ENCODE measurements at places on chromosomes 5 and 9.

DNA sequence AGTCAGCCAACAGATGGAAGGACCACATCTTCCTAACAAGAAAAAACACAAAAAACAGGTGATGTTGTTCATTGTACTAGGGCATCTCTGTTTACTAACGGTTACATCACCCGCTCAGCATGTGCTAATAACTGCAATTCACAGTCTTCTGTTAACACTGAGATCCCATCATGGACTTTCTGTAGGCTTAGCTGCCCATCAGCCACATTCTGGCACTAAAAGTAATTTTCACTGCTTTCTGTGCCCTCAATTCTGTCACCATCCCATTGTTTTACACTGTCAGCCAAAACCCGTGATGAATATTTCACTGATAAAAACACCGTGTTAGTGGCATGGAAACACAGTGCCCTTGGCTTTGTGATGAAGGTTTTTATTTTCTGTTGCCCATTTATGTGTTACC is 64.6 kb downstream of the CAST start:
- H3K4me3 ChIP-seq = no peak overlapping the region
- no peak overlapping the region for H3K27ac ChIP-seq
- H3K36me3 ChIP-seq = peaks cover 33% of the 10 kb centered on the region
- DNase-seq = no peak

DNA sequence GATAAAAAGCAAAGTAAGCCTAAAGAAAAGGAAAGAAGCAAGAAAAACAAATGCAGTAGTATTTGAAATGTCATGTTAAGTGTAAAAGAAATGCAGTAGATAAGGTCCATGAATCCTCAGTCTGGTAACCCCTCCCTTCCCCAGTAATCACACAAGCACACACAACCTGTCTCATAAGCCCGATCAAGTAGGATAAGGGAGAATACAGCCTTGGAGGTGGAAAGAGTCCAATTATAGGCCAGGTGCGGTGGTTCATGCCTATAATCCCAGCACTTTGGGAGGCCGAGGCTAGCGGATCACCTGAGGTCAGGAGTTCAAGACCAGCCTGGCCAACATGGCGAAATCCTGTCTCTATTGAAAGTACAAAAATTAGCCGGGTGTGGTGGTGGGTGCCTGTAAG is 117.9 kb downstream of the GADD45G start:
- peaks cover 32% of the 10 kb centered on the region for H3K36me3 ChIP-seq
- no peak for DNase-seq
- H3K27ac ChIP-seq = no peak overlapping the region
- no peak overlapping the region for H3K4me3 ChIP-seq

- no peaks in the 10 kb centered on the region for H3K36me3 ChIP-seq
- H3K4me1 ChIP-seq = peaks cover 26% of the 10 kb centered on the region
- no peak for DNase-seq
- H3K4me3 ChIP-seq = no peak overlapping the region
Measured at GRCh38 chr9:109910671-109911518, 130.9 kb downstream of the PALM2AKAP2 start.

DNA sequence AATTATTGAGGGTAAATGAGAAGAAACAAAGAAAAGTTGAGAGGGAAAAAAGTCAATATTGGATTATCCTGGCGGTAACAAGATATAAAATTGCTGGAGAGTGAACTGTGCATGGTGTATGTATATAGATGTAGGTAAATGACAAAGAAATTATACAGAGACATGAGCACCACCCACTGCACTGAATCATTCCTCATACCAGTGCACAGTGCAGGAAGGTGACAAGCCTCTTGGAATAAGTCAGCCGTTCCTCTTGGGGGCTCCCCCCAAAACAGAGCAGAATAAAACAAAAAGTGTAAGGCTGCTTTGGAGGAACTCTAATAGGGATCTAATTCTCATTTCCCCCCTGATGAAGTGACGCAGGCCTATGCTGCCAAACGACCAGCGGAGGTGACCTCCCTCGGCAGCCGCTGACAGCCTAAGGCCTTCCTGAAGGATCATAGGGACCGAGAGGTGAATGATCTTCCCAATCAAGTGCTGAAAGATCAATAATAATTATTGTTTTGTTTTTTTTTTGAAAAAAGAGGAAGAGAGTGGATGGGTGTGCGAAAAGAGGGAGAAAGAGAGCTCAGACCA is 245.0 kb downstream of the PSAT1 start:
- no peak overlapping the region for H3K27ac ChIP-seq
- H3K36me3 ChIP-seq = no peaks in the 10 kb centered on the region
- no peak overlapping the region for H3K4me3 ChIP-seq
- no peak for DNase-seq

GRCh38 chr5:98513380-98513779 is 260.1 kb upstream of the RGMB start:
- H3K36me3 ChIP-seq = no peaks in the 10 kb centered on the region
- no peak for DNase-seq
- no peak overlapping the region for H3K4me3 ChIP-seq
- H3K27me3 ChIP-seq = no peaks in the 10 kb centered on the region

DNA sequence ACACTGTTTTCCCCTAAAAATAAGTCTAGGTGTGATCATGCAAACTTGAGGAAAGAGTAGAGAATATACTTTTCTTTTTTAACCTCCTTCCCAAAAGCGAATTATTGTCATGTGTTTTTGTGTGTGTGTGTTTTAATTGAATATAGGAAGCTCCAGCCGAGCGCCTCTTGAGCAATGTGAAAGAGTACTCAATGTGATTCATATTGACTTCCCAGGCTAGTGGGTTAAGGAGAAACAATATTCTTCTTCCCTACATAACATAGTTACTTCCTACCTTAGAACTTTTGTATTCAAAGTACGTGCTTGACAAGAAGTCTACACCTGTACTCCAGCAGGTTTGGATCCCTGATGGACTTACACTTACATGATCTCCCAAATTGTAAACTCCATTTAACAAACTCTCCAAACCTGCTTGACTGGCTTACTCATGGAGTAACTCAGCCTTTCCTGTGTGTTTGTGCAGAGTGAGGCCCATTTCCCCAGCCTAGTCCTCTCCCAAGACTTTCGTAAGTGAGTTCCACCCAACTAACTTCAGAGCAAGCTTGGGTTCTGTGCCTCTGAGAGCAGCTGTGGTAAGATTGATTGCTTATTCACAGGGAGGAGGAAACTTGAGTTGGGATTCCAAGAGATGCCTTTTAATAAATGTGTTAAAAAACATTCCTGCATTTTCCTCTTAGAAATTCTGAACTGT is 9.3 kb downstream of the SLC28A3 start:
- no peaks in the 10 kb centered on the region for H3K4me1 ChIP-seq
- peaks cover 10% of the 10 kb centered on the region for H3K27me3 ChIP-seq
- no peak overlapping the region for H3K4me3 ChIP-seq
- DNase-seq = no peak

DNA sequence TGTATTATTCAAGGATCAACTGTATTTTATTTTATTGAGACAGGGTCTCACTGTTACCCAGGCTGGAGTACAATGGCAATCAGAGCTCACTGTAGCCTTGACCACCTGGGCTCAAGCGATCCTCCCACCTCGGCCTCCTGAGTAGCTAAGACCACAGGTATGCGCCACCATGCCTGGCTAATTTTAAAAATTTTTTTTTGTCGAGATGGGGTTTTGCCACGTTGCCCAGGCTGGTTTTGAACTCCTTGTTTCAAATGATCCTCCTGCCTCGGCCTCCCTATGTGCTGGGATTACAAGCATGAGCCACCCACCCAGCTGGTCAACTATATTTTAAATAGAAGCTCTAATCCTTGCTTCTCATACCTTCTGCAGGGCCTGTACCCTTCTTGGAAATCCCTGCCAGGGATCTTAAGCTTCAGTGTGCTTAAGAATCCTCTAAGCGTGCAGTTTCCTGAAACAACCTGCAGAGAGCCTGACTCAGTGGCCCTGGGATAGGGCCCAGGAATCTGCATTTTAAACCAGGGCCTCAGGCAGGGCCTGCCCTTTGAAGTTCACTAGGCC is 2.9 kb downstream of the AKNA start:
- H3K4me3 ChIP-seq = peak overlapping the region; percentile 99
- peaks cover 66% of the 10 kb centered on the region for H3K4me1 ChIP-seq
- peaks cover 84% of the 10 kb centered on the region for H3K36me3 ChIP-seq
- no peak for DNase-seq

DNA sequence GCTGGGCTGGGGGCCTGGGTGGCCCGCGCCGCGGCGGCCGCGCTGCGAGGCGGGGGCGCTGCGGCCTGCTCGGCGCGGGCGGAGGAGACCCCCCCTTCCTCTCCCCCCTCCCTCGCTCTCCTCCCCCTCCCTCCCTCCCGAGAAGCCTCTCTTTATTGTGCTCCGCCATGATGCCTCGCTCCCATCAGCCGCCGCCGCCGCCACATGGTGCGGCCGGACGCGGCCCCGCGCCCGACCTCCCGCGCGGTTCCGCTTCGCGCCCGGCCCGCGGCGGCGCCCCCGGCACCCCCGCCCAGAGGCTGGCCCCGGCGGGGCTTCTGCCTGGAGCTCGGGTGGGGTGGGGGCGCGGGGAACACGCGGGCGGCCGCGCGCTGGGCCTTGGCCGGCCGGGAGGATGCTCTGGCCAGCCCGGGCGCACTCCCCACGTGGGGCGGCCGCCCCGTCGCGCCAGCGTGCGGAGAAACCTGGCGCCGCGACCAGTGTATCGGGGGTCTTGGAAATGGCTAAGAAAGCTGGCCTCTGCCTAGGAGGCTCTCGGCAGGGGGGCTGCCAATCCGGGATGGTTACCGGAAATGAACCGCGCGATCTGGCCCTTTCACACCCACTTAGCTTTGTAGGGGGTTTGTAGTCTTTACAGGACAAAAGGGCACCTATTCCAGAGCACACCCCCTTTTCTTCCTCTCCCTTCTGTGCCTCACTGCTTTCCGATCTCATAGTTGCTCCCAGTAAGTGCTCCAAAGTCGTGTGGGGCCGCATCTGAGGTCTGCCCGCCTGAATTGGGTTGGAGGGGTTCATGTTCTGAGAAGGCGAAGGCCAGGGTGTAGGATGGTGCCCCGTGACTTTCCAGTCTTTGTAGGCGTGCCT is 1.0 kb downstream of the SET start:
- peak overlapping the region; percentile 98 for H3K27ac ChIP-seq
- peaks cover 46% of the 10 kb centered on the region for H3K36me3 ChIP-seq
- peak overlapping the region; percentile 100 for H3K4me3 ChIP-seq
- H3K4me1 ChIP-seq = peaks cover 42% of the 10 kb centered on the region
- peak; percentile 39 for DNase-seq
- H3K27me3 ChIP-seq = no peaks in the 10 kb centered on the region

DNA sequence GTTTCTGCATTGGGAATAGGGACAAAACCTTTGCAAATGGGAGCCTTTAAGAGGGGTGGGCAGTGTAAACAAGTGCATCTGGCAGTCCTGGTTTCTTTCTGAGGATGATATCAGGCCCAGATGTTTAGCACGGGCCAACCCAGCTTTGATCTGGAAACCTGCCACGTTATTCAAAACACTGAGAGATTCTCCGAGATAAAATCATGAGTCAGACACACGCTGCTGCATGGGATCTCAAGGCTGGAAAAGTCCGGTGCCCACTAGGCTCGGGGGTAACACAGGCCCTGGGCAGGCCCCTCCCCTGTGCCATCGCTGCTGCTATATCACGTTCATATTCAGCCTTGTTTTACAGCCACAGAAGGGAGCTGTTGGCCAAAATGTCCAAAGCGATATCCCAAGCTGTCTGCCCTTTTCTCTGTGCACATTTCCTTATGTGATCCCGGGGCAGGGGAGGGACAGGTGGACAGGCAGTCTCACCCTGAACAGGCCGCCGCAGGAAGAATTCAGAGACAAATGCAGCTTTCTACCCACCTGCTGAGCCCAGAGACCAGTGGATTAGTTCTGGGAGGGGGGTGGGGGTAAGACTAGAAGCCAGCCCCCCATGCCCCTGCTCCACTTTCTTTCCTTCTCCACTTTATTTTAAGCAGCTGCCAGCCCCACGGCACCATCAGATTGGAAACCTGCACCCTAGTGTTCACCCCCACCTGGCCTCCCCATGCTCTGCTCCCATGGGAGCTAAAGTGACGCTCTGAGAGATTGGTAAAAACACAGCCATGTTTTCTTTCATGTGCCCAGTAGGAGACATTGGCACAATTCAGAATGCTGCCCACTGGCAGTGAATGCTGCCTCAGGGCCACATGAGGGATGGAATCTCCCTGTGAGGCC is 63.1 kb downstream of the TMOD1 start:
- no peak for DNase-seq
- peaks cover 2% of the 10 kb centered on the region for H3K4me1 ChIP-seq
- H3K4me3 ChIP-seq = no peak overlapping the region
- H3K27me3 ChIP-seq = peaks cover 11% of the 10 kb centered on the region
- H3K27ac ChIP-seq = no peak overlapping the region

GRCh38 chr9:91751922-91752321 is 198.1 kb downstream of the ROR2 start:
- no peak overlapping the region for H3K27ac ChIP-seq
- no peaks in the 10 kb centered on the region for H3K4me1 ChIP-seq
- DNase-seq = no peak

GRCh38 chr9:74497748-74498620 is 849 bp downstream of the RORB start:
- DNase-seq = peak; percentile 12
- peaks cover 34% of the 10 kb centered on the region for H3K4me1 ChIP-seq
- H3K4me3 ChIP-seq = peak overlapping the region; percentile 86
- no peak overlapping the region for H3K27ac ChIP-seq

DNA sequence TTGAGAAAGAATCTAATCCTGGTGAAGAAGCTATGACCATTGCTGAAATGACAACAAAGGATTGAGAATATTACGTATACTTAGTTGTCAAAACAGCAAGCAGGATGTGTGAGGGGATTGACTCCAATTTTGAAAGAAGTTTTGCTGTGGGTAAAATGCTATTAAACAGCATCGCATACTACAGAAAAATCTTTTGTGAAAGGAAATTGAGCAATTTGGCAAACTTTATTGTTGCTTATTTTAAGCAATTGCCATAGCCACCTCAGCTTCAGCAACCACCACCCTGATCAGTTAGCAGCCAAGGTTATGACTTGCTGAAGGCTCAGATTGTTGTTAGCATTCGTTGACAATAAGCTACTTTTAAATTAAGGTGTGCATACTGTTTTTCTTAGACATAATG is 22.5 kb upstream of the ARL14EPL start:
- H3K27ac ChIP-seq = no peak overlapping the region
- H3K27me3 ChIP-seq = peaks cover 9% of the 10 kb centered on the region
- no peaks in the 10 kb centered on the region for H3K36me3 ChIP-seq
- H3K4me1 ChIP-seq = no peaks in the 10 kb centered on the region
- no peak overlapping the region for H3K4me3 ChIP-seq
- no peak for DNase-seq

DNA sequence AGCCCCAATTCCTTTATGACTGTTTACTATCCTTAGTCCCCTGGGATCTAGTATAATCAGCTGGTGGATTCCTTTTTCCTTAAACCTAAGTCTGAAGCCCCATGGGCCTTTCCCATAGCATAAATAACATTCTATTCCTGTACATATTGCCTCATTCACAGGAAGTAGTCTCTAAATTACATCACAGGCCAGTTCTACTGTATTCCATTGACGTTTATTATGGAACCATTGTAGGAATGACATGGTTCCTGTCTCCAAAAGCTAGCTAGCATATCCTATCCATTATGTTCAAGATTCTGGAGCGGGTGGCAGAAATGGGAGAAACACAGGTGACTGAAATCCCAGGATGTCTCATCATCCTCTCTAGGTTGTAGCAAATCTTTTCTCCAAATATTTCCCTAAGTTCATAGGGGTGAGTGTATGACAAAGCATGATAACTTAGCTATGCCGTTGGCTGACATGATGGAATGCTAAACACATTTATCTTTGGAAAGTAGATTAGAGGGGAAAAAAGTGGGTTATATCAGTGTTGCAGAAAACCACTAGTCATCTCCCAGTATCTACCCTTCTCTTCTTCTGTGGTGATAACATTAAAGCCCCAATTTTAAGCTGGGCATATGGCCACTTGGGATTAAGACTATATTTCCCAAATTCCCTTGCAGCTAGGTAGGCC is 140.1 kb downstream of the FGF1 start:
- no peaks in the 10 kb centered on the region for H3K36me3 ChIP-seq
- peaks cover 22% of the 10 kb centered on the region for H3K27me3 ChIP-seq
- H3K4me1 ChIP-seq = no peaks in the 10 kb centered on the region

- H3K4me1 ChIP-seq = no peaks in the 10 kb centered on the region
- no peaks in the 10 kb centered on the region for H3K36me3 ChIP-seq
- no peak for DNase-seq
- H3K4me3 ChIP-seq = no peak overlapping the region
Measured at GRCh38 chr5:170737591-170737990, 45.9 kb upstream of the GABRP start.
